Left forelimb (tissue), 1 donor: ENCODE measurements at places on chromosomes 16 and 17.

DNA sequence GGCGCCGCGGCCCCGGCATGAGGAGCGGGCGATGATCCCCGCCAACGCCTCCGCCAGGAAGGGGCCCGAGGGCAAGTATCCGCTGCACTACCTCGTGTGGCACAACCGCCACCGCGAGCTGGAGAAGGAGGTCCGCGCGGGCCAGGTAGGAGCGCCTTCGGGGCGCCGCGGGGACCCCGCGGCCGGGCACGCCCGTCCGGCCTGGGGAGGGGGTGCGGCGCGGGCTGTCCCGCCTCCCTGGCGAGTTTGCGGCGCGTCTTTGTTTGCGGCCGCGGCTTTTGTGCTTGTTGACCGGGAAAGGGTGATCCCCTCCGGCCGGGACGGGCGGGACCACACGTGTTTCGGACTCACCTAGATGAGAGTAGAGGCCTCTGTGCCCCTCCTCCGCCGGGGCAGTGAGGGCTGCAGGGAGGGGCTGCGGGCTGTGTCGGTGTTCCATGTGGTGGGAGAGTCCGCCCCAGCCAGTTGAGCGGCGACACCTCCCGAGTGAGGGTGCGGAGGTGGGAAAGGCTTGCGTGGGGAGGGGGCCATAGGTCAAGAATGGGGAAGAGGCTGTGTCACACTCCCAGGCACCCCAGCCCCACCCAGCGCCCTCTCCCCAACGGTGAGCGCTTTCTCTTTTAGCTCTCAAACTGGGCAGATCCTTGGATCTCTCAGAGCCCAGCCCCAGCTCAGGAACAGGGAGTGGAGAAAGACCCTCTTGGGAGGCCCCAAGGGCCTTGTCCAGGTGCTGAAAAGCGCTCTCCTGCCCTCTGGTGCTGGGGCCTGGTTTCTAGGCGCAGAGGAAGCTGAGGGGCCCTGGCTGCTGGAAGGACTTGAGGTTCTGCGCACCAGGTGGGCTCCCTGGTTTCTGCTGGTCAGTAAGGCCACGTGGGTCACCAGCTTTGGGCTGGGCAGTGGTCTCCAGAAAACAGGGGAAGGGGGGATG lies 923 bp downstream of the ANKRD13B start:
- DNase-seq: no peak

- DNase-seq: no peak
These were observed 362.6 kb downstream of the CNTNAP4 start for GRCh38 chr16:76639685-76640289.

GRCh38 chr16:66605979-66606751 lies 1.7 kb downstream of the CMTM3 start:
- no peak for DNase-seq

- DNase-seq: no peak
These were observed 42.0 kb upstream of the KCNJ2 start for GRCh38 chr17:70127221-70127873.

DNA sequence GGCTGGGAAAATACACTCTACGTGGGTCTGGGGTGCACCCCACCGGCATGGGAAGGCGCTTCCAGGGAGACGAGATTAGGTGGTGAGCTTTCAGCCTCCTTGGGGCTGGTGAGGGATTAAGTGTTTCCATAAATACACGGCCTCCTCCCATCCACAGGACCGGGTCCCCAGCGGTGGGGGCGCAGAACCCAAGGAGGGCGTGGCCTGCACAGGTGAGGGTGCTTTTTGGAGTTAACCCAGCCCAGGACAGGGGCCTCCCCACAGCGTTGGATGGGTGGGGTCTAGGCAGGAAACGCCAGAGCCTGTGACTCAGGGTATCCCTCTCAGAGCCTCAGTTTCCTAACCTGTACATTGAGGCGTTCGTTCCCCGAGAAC lies 1.1 kb downstream of the C16orf74 start:
- no peak for DNase-seq

- no peak for DNase-seq
These were observed 178.0 kb downstream of the PARN start for GRCh38 chr16:14452066-14452465.

- no peak for DNase-seq
These were observed 7.5 kb downstream of the RSL1D1 start for GRCh38 chr16:11843861-11844260.

DNA sequence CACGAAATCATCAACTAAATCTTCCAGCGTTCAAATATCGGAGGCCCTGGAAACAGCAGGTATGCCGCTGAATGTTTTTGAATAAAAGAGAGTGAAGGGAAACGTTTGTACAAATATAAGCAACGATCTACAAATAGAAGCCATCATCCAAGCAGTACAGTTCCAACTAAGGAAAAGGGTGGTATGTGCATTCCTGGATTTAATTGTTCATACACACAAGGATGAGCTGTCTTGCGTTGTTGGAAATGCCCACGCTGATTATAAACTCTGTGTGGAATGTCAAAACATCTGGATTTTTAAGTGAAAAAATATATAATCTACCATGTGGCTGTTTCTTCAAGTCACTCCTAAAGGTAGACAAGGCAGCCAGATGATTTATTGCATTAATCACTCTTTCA lies 191.8 kb upstream of the HSBP1 start:
- DNase-seq: no peak

GRCh38 chr17:81400154-81400977 lies 5.1 kb downstream of the BAHCC1 start:
- DNase-seq: no peak

DNA sequence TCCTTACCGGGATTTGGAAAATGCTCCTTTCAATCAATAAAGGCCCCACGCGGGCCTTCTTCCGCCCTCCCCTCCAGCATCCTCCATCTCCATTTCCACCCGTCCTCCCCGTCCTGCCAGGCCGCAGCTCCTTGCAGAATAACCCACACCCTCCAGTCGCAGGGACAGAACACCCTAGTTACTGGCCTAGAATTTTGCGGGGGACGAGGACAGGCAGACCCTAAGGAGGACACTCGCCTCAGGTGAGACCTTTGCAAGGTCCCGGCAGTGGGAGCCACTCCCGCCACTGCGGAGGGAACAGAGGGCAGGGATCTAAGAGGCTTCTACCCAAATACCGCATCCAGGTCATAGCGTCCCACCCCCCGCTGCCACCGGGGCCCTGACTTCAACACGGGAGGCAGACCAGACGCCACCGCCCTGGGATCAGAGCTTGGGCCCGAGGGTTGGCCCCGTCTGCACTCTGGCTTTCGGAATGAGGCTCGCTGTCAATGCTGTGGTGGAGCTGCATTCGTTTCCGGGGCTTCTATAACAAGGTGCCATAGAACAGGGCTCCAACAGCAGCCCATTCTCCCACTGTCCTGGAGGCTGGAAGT lies 26.8 kb downstream of the SLC25A10 start:
- DNase-seq: no peak

DNA sequence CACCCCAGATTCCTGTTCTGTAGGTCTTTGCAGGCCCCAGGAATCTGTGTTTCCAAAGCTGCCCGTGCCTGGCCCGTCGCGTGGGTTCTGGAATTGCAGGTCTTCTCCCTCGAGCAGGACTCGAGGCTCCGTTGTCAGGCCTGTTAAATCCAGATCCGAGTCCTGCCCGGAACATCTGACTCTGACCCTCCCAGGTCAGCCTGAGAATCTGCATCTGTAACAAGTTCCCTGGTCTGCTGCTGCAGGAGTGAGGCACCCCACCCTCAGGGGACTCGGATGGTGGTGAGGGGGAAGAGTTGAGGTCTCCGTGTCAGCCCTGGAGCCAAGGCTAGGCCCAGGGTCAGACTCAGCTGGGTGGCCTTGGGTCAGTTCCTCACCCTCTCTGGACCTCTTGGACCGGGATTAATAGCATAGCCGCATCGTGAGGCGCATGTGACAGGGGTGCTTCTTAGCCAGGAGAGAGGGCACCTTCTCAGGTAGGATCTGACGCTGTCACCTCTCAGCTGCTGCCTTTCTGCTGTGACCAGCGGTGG lies 8.8 kb downstream of the SPIRE2 start:
- DNase-seq: no peak

GRCh38 chr17:71919186-71919585 lies 201.6 kb upstream of the SOX9 start:
- no peak for DNase-seq

GRCh38 chr17:73833775-73834488 lies 189.7 kb upstream of the SDK2 start:
- no peak for DNase-seq

- DNase-seq: no peak
These were observed 58.2 kb upstream of the LHX1 start for GRCh38 chr17:36879027-36879426.

- DNase-seq: no peak
These were observed 15.3 kb downstream of the CMTM3 start for GRCh38 chr16:66619534-66620428.

DNA sequence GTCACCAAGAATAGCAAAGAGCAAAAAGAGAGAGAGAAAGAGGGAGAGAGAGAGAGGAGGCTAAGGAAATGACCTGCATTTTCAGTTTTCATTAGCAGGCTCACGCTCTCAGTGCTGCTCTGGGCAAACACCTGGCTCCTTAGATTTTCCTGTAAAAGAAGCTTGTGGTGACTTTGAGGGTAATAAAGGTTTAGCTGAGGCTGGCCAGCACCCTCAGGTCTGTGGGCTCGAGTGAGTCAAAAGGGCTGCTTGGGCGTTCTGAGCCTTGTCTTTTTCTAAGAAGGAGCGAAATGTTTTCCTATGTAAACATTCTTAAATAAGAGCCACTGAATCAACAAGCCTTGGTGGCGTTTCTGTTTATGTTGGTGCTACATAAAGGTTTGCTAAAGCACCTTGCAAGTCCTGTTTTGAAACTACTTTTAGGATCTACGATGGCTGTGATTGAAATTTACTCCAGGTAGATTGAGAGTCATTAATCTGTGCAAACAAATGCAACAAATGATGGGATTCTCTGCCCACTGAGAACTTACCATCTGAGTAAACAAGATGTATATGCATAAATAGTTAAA lies 38.8 kb downstream of the SHISA6 start:
- DNase-seq: no peak

DNA sequence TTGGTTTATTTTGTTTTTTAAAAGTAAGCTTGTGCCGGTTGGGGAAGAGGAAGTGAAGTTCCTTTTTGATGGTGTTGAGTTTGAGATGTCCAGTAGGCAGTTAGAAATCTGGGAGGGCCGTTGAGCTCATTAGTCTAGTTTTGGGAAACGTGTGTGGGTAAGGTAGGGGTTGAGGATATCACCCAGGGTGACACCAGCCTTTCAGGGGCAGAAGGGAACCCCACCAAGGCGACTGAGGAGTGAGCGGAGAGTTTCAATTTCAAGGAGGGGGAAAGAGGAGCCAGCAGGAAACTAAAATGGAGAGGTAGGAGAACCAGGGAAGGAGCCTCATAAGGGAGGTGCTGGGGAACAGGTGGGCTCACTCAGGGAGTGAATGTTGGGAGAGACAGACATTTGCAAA lies 22.7 kb downstream of the HAPSTR1 start:
- no peak for DNase-seq

DNA sequence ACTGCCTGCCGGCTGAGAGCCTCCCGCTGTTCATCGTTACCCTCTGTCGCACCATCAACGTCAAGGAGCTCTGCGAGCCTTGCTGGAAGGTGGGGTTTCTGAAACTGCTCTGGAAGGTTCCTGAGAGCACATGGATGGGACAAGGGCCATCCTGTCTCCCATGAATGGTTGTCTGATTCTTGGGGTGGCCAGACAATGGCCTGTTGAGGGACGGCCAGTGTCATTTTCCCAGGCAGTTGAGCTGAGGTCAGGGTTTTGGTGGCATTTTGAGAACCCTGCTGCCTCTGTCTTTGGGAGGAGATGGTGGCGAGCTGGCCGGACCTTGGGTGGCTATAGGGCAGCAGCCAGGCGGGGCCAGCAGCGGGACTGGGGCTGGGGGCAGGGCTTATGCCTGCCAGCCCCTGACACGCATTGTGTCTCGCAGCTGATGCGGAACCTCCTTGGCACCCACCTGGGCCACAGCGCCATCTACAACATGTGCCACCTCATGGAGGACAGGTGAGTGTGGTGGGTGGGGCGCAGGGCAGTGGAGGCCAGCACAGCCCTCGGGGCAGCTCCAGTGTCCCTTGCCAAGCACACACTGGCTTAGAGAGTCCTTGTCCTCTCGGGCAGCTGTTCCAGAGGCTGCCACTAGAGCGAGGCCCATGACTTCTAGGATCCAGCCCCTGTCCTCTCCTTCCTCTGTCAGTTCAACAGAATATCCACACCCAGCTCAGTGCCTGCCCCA lies 9.1 kb downstream of the TSC2 start:
- DNase-seq: no peak

DNA sequence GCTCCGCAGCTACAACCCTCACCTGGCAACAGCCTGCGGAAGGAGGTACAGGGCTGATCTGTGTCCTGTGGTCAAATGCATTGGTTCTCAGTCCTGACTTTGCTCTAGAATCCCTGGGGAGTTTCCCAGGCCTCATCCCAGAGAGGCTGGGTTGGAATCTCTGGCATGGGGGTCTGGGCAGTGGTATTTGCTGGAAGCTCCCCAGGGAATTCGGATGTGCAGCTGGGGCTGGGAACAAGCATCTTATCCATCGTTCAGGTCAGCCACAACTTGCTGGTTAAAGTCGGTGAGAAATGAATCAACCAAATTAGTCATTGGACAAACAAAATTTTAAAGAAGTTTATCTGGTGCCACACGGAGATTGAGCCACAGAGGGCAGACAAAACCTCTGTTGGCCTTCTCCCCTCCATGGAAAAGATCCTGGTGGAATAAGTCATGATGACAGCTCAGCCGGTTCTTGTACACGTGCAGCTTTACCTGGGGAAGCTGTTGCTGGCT lies 231.2 kb downstream of the FOXL1 start:
- DNase-seq: no peak

- DNase-seq: no peak
These were observed 24.0 kb downstream of the SPNS2 start for GRCh38 chr17:4522661-4523060.

GRCh38 chr16:71460941-71461340 lies 1.1 kb downstream of the ZNF23 start:
- DNase-seq: no peak

- DNase-seq: no peak
These were observed 21.1 kb downstream of the CACNG4 start for GRCh38 chr17:66985338-66986237.

GRCh38 chr17:56206351-56206750 lies 53.1 kb downstream of the ANKFN1 start:
- no peak for DNase-seq

- DNase-seq: no peak
These were observed 31.3 kb downstream of the SPOP start for GRCh38 chr17:49646391-49647255.

DNA sequence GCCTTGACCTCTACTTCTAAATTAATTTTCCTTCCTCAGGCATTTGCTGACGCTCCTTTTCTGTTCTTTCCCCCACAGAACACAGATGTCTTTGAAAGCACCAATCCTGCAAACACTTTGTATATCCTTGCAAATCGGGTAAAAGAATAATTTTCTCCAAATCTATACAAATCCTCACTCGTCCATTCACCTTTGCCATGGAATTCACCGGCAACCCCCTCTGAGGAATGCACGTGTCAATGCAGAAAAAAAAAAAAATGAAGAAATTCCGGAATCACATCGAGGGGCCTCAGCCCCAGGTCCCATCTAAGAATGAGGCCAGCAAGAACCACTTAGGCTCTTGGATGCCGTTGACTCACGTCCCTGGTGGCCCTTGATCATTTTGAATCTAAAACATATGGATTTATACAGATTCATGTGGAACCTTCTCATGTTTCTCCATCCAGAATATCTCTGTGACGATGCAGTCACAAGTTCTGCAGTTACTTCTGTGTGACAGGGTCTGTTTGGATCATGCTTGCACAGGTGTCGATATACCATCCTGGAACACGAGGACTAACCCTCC lies 136.9 kb downstream of the RBFOX3 start:
- no peak for DNase-seq
